ENCODE measurements at places on chromosomes 6 and 20.

DNA sequence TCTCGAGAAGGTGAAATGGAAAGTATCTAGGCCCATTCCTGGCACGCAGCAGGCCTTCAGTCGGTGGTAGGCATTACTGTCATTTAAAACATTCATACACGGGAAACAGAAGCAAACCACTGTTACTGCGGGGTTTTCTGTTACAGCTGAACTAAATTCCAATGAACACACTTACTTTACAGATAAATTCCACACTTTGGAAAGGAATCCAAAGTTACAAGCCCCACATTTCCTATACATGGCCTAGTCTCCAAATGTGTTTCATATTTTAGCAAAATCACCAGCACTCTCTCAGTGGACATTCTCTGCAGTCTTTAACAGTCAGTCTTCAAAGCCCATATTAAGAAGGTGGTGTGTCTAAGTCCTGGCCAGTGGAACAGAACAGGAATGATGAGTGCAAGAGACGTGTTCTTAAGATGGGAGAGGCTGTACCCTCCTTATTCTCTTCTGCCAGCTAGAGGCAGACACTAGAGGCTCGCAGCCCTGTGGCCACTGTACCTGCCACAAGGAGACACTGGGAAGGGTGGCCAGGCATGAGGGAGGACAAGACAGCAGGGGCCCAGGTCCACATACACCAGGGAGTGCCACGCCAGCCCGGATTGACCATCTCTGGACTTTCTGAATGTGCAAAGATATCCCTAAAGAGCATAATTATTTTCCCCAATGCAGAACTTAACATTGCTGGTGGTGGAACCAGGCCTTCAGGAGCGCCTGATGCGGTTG is 76.4 kb downstream of the CDC5L start:
- no peak for DNase-seq

GRCh38 chr6:5112066-5112799 is 27.1 kb downstream of the PPP1R3G start:
- no peak for DNase-seq

- DNase-seq: no peak
These were observed 168.0 kb downstream of the HDGFL1 start for GRCh38 chr6:22737331-22737730.

DNA sequence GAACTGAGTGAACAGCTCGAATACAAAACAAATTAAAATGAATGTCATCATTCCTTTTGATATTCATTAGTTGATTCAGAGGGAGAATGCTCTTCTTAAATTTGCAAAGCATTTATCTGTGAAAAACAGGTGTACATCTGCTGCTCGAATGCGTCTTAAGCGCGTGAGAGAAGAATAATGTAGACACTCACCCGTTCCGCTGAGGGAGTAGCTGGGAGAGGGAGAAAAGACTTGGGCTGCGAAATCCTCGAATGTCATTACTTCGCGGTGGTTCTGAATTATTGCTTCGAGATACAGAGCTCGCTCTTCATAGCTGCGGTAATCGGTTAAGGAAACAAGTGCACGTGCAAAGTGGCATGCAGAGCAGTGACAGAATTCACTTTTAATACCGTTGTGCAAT is 43.9 kb downstream of the INSM1 start:
- DNase-seq: no peak
